ENCODE measurements at places on chromosomes 11 and 22.

DNA sequence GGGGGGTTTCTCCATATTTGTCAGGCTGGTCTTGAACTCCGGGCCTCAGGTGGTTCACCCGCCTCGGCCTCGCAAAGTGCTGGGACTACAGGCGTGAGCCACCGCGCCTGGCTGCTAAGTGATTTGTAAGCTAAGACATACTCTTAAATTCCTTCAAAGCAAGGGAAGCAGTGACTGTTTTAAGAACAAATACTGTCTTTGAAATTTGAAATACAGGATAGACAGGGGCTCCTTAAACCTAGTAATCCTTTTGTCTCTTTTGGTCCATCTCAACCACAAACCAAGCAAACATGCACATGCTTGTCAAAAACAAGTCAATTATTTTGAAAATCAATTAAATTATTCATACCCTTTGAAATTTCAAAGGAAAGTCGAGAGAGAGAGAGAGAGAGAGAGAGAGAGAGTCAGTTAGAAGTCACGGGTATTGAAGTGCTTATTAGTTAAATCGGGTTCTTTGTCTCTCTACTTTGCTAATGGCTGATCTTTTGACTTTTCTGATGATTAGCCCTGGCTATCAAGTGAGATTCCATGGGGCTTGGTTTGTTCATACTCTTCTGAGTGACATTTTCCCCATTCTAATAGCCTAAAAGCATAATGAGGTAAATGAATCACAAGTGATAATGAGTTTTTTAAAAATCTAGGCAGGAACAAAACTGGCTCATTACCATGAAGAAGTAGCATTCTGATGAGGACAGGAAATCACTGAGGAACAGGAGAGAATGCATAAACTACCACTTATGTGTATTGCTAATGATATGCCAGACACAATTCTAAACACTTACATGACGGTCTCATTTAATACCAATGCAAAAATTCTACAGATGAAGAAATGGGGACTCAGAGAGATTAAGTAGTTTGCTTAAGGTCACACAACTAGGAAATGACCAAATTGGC lies 48.0 kb downstream of the MCHR1 start:
- no peak for DNase-seq

DNA sequence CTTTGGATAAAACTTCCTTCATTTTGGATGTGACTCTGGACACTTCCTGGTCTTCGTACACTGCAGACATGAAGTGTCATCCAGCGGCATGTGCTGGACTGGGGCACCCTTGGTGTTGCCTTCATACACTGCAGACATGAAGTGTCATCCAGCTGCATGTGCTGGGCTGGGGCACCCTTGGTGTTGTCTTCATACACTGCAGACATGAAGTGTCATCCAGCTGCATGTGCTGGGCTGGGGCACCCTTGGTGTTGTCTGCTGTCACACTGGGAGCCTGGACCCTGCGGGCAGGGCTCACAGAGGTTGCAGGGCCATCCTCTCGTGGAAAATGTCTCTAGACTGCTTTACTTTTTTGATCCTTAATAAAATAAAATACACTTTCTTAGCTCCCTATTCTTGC lies 771.4 kb downstream of the BRD1 start:
- DNase-seq, result no peak

DNA sequence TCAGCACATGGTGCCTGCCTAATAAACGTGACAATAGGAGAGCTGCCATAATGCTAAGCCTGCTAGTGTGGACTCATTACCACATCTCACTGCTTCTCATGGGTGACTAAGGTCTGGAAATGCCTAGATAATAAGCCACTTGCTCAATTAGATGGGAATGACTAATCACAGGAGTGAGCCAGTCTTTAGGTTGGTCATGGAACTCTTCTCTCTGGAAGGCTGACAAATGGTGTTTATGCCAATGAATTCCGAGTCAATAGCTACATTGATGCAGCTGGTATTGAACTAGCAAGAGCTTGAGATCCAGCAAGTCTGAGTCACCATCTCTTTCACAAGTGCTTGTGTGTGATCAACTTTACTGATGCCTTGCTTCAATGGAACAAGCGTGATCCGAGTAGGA lies 334.9 kb downstream of the OPCML start:
- DNase-seq, result peak; percentile 18

DNA sequence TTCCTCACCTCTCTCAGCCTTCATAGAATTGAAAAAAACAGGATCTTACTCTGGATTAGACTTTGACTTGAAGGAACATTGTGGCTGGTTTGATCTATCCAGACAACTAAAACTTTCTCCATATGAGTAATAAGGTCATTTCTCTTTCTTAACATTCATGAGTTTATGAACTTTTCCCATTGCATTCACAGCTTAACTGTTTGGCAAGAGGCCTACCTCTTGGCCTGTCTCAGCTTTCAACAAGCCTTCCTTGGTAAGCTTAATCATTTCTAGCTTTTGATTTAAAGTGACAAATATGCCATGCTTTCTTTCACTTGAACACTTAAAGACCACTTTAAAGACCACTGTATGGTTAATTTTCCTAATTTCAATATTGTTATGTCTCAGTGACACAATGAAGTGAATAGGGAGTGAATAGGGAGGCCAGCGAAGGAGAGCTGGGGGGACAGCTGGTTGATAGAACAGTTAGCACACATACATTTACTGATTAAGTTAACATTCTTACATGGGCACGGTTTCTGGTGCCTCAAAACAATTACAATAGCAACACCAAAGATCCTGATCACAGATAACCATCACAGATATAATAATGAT lies 17.0 kb downstream of the IMMP1L start:
- DNase-seq, result peak; percentile 58

DNA sequence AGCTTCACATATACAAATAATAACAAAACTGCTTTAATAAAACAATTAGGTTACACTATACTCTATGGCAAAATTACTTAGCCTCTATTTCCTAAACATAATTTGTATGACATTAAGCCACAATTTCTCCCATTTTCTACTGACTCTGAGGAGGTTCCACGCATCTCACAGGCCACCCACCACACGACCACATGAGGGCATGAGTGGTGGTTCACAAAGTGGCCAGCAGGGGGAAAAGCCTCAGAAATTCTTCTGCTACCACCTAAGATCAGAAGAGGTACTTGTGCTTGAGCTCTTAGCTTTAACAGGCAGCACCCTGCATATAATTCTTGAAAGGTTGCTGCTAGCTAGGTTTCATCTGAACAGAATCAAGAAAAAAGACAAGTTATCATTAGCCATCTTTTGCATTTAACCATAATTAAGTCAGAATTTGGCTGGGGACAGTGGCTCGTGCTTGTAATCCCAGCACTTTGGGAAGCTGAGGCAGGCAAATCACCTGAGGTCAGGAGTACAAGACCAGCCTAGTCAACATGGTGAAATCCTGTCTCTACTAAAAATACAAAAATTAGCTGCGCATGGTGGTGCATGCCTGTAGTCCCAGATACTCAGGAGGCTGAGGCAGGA lies 7.7 kb downstream of the LPXN start:
- DNase-seq, result peak; percentile 58

GRCh38 chr11:114273890-114274635 lies 22.1 kb upstream of the NNMT start:
- no peak for DNase-seq

DNA sequence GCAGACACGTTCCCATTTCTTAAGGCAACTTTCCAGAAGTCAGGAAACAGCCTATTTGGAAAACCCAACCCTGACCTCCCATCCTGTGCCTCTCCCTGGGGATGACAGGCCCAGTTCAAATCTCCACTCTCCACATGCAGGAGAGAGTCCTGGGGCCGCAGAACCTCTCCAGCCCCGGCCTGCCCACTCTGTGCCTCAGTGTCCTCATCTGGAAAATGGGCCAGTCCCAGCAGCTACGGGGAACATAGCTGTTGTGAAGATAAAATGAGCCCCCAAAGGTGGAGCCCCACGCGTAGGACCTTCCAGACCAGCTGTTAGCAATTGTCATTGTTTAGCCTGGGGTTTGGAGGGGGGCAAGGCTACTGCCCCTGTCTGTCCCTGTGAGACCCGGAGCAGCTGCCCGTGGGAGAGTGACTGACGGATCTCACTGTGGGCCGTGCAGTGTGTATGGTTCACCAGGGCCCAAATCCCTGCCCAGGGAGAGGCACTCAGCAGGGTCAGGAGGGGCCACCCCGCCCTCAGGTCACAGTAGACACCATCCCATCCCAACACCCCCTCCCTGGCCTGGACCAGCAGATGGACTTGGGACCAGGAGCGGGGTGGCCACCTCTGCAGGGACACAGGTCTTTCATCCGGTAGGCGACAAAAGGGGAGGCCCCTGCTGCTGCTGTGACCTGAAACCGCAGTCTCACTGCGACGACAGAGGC lies 145.9 kb downstream of the CTTN start:
- no peak for DNase-seq

- peak; percentile 55 for DNase-seq
Measured at GRCh38 chr11:36088266-36088972, 144.6 kb downstream of the LDLRAD3 start.

DNA sequence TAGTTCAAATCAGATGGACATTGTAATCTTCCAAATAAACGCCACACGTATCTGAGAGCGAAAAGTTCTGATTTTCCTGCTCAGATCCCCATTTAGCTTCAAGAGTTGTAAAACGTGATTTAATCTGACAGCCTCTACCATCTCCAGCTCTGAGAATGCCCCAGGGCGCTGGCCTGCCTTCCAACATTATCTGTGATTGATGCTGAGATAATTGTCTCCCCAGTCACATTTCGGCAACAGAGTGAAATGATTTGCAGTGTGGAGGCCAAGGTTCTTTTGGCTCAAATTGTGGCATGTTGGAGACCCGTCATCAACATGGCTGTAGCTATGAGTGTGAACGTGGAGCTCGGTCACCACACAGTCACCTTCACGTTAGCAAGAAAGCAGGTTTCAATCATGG lies 283.4 kb downstream of the BRD1 start:
- DNase-seq, result no peak

DNA sequence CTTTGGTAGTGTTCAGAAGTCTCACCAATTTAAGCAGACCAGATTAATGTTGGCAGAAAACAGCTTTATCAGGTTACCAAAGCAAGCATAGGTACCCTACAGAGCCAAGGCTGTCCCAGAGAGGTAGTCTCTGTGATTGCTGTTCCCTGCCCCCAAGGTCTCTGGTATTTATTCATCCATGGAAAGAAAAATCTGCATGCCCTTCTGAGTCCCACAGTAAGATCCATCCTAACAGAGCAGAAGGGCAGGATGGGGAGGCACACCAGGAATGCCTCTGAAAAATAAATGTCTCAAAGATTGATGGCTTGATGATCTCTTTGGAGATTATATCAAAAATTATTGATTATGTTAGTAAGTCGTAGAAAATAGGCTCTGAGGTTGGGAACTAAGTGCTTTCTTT lies 122.8 kb downstream of the FAT3 start:
- DNase-seq, result no peak

GRCh38 chr11:114077482-114078305 lies 18.2 kb downstream of the ZBTB16 start:
- no peak for DNase-seq

GRCh38 chr22:33028234-33028633 lies 29.9 kb downstream of the SYN3 start:
- no peak for DNase-seq

DNA sequence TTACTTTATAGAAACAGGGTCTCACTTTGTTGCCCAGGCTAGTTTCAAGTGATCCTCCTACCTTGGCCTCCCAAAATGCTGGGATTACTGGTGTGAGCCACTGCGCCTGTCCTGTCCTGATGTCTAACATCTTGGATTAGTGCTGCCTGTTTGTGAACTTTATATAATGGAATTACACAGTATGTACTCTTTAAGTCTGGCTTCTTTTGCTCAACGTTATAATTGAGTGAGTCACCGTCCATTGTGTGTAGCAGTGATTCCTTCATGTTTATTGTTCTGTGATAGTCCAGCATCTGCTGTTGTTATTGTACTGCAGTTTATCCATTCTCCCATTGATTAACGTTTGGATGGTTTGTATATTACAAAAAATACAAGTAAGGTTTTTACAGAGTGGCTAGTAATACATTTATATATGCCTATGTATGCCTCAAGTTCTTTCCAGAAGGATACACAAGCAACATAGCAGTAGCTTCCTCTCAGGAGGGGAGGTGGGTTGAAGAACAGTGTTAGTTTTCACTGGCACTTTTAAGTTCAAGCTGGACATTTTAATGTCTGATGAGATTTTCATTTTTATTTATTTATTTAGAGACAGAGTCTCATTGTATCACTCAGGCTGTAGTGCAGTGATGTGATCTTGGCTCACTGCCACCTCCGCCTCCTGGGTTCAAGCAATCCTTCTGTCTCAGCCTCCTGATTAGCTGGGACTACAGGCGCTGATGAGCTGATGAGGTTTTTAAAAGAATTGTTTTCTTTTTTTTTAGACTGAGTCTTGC lies 25.2 kb upstream of the MICALL1 start:
- DNase-seq, result peak; percentile 63

- peak; percentile 41 for DNase-seq
Measured at GRCh38 chr22:38080850-38081635, 2.9 kb downstream of the SLC16A8 start.

- no peak for DNase-seq
Measured at GRCh38 chr11:121459413-121460017, 6.7 kb upstream of the SORL1-AS1 start.

DNA sequence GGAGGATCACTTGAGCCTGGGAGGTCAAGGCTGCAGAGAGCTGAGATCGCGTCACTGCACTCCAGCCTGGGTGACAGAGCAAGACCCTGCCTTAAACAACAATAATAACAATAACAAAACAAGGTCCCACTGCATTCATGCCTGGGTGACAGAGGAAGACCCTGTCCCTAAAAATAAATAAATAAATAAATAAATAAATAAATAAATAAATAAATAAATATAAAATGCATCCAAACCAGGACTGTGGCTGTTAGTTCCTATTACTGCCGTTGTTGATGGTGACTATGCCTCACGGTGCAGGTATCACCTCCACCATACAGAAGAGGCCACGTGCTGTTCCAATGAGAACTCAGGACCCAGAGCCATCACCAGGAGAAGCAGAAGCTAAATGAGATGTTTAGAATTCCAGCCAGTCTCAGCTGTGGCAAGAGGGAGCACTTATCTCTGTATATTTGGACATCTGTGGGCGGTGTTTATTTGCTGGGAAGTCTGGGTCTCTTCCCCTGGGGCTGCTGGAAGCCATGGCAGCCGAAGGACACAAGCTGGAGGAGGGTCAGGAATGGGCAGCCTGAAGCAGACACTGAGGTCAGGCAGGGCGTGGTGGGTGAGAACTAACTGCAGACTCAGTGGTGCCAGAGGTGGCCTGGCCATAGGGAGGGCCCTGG lies 21.6 kb downstream of the C11orf86 start:
- DNase-seq, result peak; percentile 80

DNA sequence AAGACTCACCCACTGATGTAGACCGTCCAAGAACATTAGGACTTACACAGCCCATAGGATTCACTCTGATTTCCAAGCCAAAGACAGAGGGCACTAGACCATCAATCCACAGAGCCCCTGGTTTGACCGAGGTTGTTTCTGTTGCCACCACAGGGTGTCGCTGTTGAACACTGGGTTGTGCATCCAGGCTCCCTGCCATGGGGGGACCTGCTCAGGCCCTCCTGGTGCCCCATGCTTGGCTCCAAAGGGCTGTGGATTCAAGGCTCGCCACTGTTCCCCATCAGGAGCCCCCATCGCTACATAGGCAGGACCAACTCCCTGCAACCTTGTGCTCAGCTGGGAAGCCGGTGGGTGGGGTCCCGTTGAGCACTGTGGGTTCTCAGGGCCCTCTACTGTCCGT lies 128.0 kb upstream of the ANO1 start:
- peak; percentile 20 for DNase-seq
